ENCODE measurements at places on chromosomes 11 and 22. TPM values are rescaled to one million over a fixed set of nuclear protein-coding genes. Genes with fewer than 3 reads are reported as not detected.

GRCh38 chr11:67421430-67422031, 6.1 kb downstream of the CARNS1 start:
- H3K27ac ChIP-seq: peak overlapping the region; percentile 46
- DNase-seq: no peak
- peaks cover 34% of the 10 kb centered on the region for H3K4me1 ChIP-seq

KCNJ11 gene
- total RNA-seq: 0.57 TPM

- peak within 1 kb of the TSS; percentile 83 for H3K4me3 ChIP-seq
- peaks cover 2% of the 10 kb centered on the region for H3K36me3 ChIP-seq
- DNase-seq: peak; percentile 93
- no peak within 1 kb of the TSS for H3K27ac ChIP-seq
- H3K4me1 ChIP-seq: peaks cover 10% of the 10 kb centered on the region
Measured at GRCh38 chr22:21952586-21953571, at the start of gene PPM1F. Gene PPM1F (minus strand): TSS chr22:21952848. CDS start chr22:21946048, 6,800 bp downstream.

- peak overlapping the region; percentile 86 for H3K27ac ChIP-seq
- H3K27me3 ChIP-seq: no peaks in the 10 kb centered on the region
- peak overlapping the region; percentile 98 for H3K4me3 ChIP-seq
Measured at GRCh38 chr11:62124186-62125113, 639 bp downstream of the INCENP start.

MS4A3 gene
- total RNA-seq: not detected

- H3K4me1 ChIP-seq: peaks cover 71% of the 10 kb centered on the region
- H3K36me3 ChIP-seq: peaks cover 19% of the 10 kb centered on the region
- no peaks in the 10 kb centered on the region for H3K27me3 ChIP-seq
- peak overlapping the region; percentile 100 for H3K27ac ChIP-seq
- H3K4me3 ChIP-seq: peak overlapping the region; percentile 94
Measured at GRCh38 chr22:26673486-26673885, 16.1 kb downstream of the MIAT start.

DNA sequence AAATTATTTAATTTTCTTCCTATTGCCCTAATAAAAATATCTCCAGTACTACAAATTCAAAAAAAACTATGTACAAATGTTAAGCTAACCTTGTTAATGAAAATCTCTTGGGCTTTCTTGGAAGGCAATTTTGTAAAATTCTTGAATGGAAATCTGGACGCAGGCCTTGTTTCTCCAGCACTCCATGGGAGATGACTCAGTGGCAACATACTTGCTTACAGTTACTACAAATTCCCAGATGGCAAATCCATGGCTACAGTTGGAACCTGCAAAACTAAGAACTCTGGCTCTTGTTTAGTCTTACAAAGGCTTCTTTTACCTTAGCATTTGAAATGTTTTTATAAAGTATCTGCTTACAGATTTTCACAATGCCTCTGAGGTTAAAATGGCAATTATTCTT, 725.2 kb downstream of the DLG2 start:
- H3K27ac ChIP-seq: no peak overlapping the region
- no peaks in the 10 kb centered on the region for H3K36me3 ChIP-seq
- no peaks in the 10 kb centered on the region for H3K27me3 ChIP-seq
- no peak overlapping the region for H3K4me3 ChIP-seq
- no peak for DNase-seq

DNA sequence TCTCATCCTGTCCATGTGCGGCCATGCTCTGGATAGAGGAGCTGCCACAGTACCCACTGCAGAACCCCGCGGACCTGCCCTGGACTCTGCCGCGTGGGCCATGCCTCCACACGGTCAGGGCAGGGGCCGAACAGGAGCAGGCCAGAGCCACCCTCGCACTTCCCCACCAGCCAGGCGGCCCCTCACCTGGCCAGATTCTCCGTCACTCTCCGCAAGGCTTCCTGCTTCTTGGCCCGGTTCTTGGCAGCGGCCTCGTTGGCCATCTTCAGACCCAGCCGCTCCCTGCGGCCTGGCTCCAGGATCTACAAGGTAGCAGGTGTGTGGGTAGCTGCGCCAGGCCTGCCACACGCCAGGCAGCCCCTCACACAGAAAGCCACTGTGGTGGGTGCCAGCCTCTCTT, 3.8 kb downstream of the TSSK2 start:
- H3K27me3 ChIP-seq: no peaks in the 10 kb centered on the region
- no peak for DNase-seq
- no peak overlapping the region for H3K27ac ChIP-seq
- peaks cover 35% of the 10 kb centered on the region for H3K36me3 ChIP-seq

TRIM29 gene
- total RNA-seq: not detected

SPON1 gene
- total RNA-seq: 0.31 TPM

IRAG1 gene
- not detected for total RNA-seq

LMO2 gene
- total RNA-seq: not detected

- no peaks in the 10 kb centered on the region for H3K4me1 ChIP-seq
- DNase-seq: peak; percentile 58
- H3K27me3 ChIP-seq: peaks cover 24% of the 10 kb centered on the region
- H3K4me3 ChIP-seq: no peak overlapping the region
Measured at GRCh38 chr11:2860636-2861035, 24.9 kb downstream of the CDKN1C start.

FGF4 gene
- not detected for total RNA-seq

ANO1 gene
- not detected for total RNA-seq

DNA sequence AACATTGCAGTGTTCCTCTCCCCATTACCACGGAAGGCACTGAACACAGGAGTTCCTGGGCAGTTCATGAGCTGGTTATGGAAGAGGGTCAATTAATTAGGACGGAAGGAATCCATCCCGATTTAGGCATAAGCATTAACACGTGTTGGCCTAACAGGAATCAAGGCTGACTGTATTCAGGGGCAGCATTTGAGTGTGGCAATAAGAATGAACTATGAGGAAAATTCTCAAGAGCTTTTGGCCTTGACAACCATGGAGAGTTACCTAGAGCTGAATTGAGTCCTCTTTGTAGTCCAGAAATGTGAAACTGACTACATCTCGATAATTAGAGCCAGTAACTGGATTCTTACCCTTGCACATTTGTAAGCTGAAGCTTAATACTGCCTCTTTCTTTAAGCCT, 82.4 kb upstream of the CRTAM start:
- no peaks in the 10 kb centered on the region for H3K27me3 ChIP-seq
- H3K36me3 ChIP-seq: no peaks in the 10 kb centered on the region
- no peak overlapping the region for H3K4me3 ChIP-seq
- H3K4me1 ChIP-seq: peaks cover 49% of the 10 kb centered on the region
- DNase-seq: no peak
- H3K27ac ChIP-seq: no peak overlapping the region

DNA sequence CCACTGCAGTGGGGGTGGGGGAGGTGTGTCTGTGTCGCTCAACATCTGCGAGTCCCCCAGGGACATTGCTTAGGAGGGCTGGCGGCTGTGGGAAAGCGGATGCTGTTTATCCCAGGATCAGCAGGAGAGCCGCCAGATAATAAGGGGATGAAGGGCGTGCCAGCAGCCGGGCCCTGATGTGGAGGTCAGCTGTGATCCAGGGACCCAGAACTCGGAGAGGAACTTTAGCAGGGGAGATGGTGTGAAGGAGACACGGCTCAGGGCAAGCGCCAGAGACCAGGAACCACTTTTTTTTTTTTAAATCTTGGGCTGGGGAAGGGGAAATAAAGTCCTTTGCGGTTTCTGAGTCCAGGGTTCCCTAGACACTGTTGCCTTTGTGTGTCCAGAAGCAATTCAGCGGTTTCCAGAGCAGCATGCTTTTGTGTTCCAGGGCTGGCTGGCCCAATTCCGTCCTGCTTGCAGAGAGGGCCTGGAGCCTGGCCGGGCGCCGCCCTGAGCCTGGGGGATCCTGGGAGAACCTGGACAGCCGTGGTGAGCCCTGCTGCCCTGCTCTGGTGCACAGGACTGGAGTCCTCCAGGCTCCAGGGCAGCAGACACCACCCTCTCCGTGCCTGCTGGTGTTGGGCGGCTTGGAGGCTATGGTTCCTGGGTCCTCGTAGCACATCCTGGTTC, at the start of gene GRAMD4:
TSS of gene GRAMD4 (plus strand) at position 557 of the 672 bp plus-strand sequence. CDS start 6,414 bp downstream, outside the sequence.
- H3K27ac ChIP-seq: no peak within 1 kb of the TSS
- H3K4me3 ChIP-seq: no peak within 1 kb of the TSS
- H3K4me1 ChIP-seq: no peaks in the 10 kb centered on the region
